COR-L47 (cell line): ENCODE measurements at places on chromosomes 16 and 17.

- no peak for DNase-seq
Observed at GRCh38 chr16:66908116-66908515, 10.6 kb downstream of the CDH16 start.

GRCh38 chr16:29961127-29961478 is 776 bp upstream of the TMEM219 start:
- DNase-seq, result no peak

DNA sequence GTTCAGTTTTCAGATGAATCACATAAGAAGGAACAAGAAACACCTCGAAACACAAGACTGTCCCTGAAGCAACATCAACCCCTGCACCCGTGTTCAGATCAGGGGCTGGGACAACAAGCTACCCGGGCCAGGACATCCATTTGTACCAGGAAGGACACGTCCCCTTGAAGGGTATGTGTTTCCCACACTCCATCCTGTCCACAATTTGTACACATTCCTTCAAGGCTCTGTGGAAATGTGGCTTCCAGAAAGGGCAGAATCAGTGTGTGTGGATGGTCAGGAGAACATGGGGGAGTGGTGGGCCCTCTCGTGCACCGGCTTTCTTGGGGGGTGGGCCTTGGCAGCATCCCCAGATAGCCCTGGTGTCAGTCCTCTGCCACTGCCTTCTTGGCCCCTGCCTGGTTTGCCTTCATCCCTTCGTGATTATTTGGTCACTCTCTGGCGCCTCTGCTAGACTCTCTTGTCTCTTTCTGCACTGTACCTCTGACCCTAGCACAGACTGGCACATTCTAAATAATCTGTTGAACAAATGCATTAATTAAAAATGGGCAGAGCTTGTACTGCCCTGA is 10.3 kb downstream of the KIFC3 start:
- DNase-seq, result no peak

DNA sequence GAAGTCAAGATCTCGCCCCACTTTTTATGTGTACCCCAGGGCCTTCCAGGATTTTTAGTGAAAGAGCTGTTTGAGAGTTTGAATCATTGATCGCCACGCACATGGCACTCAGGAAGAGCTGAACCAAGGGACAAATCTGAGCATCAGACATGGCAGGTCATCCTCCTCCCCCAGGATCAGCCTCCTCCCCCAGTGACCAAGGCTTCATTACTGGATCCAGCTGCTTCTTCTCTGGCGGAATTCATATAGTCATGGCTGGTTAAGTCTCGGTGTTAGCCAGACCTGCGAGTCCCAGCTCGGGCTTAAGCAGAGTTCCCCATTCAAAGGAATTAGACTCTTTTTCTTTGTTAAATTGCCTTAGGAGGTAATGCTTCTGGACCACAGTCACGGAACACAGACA is 32.5 kb downstream of the CDRT4 start:
- DNase-seq, result no peak

DNA sequence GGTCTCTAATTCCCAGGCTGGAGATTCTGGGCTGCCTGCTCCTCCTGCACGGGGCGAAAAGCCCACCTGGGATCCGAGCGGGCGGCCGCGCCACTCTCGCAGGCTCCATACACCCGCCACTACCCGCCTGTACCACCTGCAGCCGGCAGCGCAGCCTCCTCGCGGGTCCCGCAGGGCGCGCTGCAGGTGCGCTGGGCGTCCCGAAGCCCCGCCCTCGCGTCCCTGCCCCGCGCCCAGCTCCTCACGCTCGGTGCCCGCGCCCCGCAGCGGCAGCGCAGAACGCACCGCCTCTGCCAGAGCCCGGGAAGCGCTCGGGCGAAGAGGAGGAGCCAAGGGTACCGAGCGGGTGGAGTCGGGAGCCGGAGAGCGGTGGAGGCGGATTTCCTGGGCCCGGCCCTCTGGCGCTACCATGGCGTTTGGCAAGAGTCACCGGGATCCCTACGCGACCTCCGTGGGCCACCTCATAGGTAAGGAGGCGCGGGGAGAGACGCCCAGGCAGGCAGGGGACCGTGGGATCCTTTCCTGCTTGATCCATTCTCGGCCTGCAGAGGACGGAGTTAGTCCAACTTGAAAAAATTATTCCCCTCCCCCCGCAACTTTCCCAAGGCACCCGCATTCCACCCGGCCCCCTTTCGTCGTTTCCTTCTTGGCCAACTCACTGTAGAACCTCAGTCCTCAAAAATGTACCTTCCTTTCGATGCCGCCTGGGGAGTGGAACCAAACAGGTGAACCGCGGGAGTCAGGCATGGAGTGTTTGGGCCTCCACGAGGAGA is at the start of gene TOM1L1:
Gene TOM1L1, plus strand, starts transcription at position 396 of the 773 bp plus-strand sequence. Its CDS starts 14 bp downstream, at position 410.
- peak; percentile 91 for DNase-seq

DNA sequence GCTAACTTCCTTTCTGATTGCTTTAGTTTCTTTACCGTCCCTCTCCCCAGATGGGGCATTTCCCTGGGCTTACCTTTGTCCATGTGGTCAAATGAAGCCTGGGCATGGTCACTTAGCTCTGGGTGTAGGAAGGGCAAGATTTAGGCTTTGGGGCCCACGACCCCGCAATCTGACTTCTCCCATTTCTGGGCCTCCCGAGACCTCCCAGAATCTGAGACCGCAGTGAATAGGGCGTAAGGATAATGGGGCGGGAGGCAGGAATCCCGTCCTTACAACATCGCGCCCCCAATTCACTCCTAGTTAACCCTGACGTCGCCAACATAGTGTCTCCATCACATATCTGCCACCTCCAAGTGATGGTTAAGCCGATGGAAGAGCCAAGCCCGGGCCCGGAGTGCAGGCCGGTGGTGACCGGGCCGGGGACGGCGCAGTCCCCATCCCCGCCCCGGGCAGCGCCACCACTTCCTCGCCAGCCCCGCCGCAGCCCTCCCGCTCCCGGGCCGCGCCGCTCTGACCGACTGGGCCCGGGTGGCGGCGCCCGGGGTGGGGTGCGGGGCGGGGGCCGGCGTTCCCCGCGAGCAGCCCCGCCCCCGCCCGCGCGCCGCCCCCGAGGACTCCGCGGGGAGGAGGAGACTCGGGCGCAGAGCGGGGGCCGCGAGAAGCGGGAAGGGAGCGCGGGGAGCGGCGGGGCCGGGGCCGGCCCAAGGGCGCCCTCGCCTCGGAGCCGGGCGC is at the start of gene RHBDL3:
Gene RHBDL3, plus strand, starts transcription at position 641 of the 732 bp plus-strand sequence. CDS start 358 bp downstream, outside the sequence.
- no peak for DNase-seq

GRCh38 chr16:1771864-1772361 is 570 bp upstream of the NME3 start:
- no peak for DNase-seq

DNA sequence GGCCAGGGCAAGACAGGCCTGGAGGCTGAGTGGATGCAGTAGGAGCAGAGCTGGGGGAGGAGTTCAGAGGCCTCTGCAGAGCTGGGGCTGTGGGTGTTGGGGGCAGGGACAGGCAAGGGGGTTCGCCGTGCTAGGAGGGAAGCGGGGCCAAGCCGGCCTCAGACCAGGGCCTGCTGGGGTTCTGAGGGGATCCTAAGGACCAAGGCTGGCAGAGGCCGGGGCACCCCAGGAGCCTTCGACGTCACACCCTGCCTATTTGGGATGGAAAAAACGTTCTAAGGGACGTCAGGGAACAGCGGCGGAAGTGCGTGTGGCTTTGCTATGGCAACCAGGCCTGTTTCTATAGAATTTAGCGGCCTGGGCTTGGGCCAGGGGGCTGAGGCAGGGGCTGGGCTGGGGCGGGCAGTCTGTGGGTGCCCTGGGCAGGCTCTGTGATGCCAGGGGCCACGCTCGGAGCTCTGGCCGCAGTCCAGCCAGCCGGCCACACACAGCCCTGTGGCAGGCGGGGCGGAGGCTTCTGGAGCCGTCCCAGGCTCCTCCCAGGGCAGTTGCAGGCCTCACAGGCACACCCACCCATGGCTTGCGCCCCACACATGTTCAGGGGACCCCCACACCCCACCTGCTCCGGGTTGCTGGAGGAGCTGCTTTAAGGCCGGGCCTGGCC is 3.7 kb downstream of the TRAF7 start:
- DNase-seq, result no peak

GRCh38 chr17:35841505-35841904 is 27.2 kb downstream of the HEATR9 start:
- no peak for DNase-seq

- DNase-seq, result no peak
Observed at GRCh38 chr17:82981141-82981730, 98.2 kb upstream of the METRNL start.

- no peak for DNase-seq
Observed at GRCh38 chr17:30318155-30318554, 15.7 kb downstream of the TMIGD1 start.

- DNase-seq, result no peak
Observed at GRCh38 chr17:45175759-45176115, 14.1 kb downstream of the HEXIM2 start.

GRCh38 chr16:17342031-17342430 is 128.7 kb downstream of the XYLT1 start:
- DNase-seq, result no peak

DNA sequence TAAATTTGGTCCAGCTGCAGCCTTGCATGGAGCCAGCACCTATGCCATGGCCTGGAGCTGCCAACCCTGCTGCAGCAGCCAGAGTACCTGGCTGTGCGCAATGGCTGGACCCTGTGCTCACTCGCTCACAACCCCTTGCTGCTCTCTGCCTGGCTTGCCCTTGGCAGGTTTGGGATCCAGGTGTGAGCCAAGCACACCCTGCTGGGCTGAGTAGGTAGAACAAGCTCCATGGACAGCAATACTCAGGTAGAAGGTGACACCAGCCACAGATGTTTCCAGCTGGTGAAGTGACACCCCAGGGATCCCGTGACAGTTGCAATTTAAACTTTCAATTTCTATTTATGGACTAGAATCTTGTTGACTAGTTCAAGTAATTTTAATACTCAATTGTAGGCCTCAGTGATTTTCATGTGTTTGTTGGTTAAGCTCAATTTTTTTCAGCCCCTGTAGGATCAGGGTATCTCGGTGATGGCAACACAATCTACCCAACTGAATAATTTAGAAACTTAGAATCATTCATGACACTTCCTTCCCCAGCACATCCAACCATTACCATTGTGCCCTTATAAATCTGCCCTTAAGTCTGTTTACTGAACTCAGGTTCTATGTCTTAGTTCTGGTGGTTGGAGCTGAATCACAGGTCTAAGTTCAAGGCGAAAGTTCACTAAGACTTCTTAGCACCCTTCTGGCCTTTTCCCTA is 480.0 kb downstream of the PMP22 start:
- no peak for DNase-seq

GRCh38 chr16:50372611-50373344 is 4.0 kb upstream of the BRD7 start:
- no peak for DNase-seq

GRCh38 chr17:47162013-47162622 is 27.0 kb downstream of the CDC27 start:
- no peak for DNase-seq

GRCh38 chr16:68529608-68529930 is 9.5 kb upstream of the ZFP90 start:
- DNase-seq, result no peak

GRCh38 chr17:40313668-40314583 is 4.9 kb downstream of the RARA start:
- DNase-seq, result no peak

- DNase-seq, result no peak
Observed at GRCh38 chr16:53766304-53767016, 62.5 kb downstream of the FTO start.

DNA sequence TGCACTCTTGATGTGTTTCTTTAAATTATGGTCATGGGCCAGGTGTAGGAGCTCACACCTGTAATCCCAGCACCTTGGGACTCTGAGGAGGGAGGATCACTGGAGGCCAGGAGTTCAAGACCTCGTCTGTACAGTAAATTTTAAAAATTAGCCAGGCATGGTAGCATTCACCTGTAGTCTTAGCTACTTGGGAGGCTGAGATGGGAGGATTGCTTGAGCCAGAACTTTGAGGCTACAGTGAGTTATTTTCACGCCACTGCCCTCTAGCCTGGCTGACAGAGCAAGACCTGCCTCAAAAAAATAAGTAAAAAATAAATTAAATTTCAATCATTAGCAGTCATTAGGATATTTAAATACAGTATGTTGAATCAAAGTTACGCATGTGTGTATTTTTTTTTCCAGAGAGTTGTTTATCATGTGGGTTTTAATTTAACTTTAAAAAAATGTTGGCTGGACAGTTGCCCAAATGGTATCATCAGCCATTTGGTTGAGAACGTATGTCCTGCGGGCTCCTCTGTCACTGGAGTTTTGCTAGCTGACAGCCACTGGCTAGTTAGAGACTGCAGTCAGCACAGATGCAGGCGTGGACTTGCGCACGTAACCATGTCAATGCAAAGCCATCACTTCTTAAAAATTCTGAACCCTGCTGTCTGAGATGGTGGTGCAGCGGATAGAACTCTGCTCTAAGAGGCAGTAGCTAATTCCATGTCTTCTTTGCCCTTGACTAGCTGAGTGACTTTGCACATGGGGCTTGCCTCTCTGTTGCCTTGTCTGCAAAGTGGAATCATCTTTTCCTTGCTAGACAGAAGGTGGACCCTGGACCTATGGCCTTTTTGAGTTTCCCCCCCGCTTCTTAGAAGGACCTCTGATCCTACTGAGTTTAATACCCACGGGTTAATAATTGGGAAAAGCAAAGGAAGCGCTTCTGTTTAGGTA is 40.0 kb downstream of the MAPT start:
- no peak for DNase-seq

DNA sequence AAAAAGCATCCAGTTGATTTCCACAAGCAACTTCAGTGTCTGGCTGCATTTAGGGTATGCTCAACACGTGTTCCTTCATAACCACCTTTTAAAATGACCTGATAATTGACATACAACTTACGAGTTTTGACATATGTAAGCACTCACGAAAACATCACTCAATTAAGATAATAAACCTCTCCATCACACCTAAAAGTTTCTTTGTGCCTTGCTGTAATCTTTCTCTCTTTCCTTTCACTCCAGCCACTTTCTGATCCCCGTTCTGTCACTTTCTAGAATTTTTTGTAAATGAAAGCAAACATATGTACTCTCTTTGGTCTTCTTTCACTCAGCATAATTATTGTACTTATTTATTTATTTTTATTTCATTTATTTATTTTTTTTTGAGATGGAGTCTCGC is 20.7 kb upstream of the UBE2G1 start:
- DNase-seq, result no peak

DNA sequence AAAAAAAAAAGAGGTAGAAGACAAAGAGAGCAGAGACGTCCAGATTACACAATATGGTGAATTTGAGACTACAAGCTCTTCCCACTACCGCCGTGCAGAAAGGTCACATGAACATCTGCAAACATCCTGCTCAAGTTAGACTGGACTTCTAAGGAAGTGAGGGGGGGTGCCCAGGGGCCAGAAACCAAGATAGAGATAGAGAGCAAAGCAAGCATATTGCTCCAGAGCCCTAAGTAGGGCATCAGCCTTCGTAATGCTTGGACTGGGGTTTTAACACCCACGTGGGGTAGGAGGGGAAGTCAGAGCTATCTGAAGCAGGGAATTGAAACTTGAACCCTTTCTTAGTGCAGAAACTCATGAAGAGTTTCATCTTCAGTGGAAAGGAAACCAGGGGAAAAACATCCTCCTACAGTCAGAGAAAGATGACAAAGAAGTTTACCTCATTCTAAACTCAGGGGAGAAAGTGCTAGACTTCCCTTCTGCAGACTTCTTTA is 8.7 kb downstream of the CLEC19A start:
- no peak for DNase-seq
